ENCODE measurements at places on chromosomes 2 and 18.

DNA sequence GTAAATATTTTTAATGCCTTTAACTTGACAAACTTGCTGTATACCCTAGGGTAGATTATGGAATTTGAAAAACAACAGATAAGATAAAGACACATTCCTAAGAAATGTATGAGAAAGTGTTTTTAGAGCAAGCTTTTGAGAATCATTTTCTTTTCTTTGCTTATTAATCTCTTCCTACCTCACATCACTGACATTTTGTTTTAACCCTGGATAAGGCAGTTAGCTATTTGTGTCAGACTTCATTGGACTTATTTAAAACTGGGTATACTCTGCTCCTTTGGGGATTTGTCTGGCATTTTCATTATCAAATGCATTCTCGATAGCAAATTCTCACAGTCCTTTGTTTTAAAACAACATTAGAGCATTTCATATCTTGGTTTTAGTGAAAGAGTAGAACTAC is 17.2 kb downstream of the EML4 start:
- DNase-seq: peak; percentile 27

- DNase-seq: peak; percentile 95
These were observed 37.4 kb downstream of the ACTR2 start for GRCh38 chr2:65264821-65265670.

- no peak for DNase-seq
These were observed 18.8 kb upstream of the ALPI start for GRCh38 chr2:232437195-232437571.

- DNase-seq: no peak
These were observed 60.6 kb upstream of the CUL3 start for GRCh38 chr2:224645722-224646121.

All from choroid plexus epithelial cell (primary cell).